NCI-H524 (cell line): ENCODE measurements at places on chromosomes 16 and 17.

- no peak for DNase-seq
Measured at GRCh38 chr17:13562271-13562800, 39.4 kb downstream of the HS3ST3A1 start.

DNA sequence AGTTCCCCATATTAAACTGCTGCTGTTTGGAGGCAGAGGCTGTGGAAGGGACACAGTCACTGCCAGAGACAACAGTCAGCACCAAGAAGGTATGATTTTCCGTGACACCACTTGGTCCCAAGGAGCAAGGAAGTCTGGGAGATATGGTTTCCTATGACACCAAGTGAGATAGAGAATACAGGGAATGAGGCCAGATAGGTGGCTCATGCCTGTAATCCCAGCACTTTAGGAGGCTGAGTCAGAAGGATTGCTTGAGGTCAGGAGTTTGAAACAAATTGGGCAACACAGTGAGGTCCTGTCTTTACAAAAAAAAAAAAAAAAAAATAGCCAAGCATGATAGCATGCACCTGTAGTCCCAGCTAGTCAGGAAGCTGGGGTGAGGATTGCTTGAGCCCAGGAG lies 90.8 kb downstream of the ABCC12 start:
- DNase-seq: no peak

DNA sequence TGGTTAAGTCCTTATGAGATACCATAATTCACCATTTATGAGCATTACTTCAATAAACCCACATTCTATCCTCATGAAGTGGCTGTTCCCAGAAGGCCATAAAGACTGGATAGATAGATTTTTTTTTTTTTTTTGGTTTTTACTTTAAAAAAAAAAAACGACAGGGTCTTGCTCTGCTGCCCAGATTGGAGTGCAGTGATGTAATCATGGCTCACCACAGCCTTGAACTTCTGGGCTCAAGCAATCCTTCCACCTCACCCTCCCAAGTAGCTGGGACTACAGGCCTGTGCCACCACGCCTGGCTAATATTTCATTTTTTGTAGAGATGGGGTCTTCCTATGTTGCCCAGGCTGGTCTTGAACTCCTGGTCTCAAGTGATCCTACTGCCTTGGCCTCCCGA lies 102.3 kb downstream of the XYLT1 start:
- no peak for DNase-seq

GRCh38 chr16:66928702-66929388 lies 3.5 kb upstream of the RRAD start:
- DNase-seq: no peak

DNA sequence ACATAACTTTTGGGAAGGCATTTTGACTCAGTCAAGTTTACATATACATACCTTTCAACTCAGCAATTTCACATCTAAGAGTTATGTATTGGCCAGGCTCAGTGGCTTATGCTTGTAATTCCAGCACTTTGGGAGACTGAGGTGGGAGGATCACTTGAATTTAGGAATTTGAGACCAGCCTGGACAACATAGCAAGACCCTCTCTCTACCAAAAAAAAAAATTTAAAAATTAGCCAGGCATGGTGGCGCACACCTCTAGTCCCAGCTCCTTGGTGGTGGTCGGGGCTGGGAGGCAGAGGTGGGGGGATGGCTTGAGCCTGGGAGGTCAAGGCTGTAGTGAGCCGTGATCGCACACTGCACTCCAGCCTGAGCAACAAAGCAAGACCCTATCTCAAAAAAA lies 79.3 kb downstream of the AATF start:
- DNase-seq: no peak

GRCh38 chr16:80612461-80613017 lies 71.7 kb downstream of the DYNLRB2 start:
- DNase-seq: no peak

GRCh38 chr16:760545-761343 lies at the start of gene MSLN:
MSLN (plus strand) TSS chr16:760734; CDS start chr16:762681, 1,947 bp downstream.
- DNase-seq: no peak

DNA sequence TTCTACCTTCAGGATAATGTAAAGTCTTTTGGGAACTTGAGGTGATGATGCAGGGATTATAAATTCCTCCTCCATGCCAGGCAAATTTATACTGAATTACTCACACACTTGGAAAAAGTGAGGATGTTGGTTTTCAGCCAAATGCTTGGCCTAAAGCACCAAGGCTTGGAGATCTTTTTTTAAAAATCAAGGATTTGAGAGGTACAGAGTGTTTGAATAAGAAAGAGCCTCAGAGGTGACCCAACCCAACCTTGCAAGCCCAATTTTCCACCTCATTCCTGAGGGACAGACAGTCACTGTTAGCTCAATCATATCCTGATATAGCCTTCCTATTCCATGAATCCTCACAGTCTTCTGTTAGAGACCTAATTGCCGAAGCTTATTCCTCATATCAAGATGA lies 14.0 kb downstream of the GRIN2A start:
- no peak for DNase-seq

DNA sequence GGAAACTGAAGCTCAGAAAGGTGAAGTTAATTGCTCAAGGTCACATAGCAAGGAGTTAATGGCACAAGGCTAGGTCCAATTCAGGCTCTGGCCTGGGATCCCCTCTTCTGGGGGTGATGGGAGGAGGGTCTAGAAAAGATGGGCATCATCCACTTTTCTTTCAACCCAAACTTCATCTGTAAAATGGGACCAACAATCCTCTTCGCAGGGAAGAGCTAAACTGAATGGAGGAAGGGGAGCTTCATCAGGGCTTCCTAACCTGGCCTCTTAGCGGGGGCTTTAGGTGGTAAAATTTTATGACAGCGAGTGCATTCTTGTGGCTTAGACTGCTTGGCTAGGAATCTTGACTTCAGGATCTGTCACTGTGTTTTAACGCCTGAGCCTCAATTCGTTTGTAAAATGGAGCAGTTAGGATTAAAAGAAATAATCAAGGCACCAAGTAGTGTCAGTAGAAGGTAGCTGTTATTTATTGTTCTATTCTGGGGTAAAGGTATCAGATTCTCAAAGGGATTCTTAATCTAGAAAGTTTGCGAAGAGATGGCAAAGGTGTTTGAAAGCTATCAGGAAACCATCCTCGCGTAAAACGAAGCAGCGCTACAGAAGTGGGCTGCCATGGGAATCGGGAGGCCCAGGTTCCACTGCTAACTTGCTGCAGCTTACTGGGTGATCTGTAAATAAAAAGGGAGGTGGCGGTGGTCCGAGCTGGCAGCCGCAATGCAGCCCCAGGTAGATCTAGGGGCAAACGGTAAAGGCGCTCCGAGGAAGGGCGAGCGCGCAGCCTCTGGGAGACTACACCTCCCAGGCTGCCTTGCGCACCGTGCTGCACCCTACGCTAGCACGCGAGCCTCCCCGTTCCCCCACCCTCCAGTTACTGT lies 1.5 kb upstream of the SRCAP start:
- no peak for DNase-seq

DNA sequence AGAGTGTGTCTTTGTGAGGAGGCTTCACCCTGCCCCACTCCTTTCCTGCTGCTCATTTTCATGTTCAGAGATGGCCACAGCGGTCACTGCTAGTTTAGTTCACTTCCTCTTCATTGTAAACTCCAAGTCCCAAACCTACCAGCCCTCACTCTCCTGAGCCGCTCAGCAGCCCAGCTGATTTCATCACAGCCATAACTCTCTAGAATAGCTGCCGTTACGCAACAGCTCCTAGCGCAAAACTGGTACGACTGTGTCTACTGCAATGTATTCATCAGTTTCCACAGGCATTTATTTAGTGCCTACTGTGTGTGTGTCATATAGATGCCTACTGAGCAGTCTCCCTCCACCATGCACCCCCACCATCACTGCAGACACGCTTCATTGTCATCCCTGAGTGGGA lies 233.5 kb upstream of the RPL38 start:
- no peak for DNase-seq

DNA sequence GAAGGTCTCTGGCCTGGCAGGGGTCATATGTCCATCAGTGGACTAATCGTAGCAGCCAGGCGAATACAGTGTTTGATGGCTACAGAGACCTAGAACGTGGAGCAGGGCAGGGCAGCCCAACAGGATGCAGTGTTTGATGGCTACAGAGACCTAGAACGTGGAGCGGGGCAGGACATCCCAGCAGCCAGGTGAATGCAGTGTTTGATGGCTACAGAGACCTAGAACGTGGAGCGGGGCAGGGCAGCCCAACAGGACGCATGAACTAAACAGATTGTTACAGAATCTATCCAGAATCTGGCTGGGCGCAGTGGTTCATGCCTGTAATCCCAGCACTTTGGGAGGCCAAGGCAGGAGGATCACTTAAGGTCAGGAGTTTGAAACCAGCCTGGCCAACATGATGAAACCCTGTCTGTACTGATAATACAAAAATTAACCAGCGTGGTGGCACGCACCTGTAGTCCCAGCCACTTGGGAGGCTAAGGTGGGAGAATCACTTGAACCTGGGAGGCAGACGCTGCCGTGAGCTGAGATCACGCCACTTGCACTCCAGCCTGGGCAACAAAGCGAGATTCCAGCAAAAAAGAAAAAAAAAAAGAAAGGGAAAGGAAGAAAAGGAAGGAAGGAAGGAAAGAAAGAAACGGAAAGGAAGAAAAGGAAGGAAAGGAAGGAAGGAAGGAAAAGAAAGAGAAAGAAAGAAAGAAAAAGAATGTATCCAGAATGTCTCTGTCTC lies 65.2 kb upstream of the RPH3AL start:
- no peak for DNase-seq
